ENCODE measurements at places on chromosomes 11 and 22.

- DNase-seq: no peak
These were observed 15.6 kb downstream of the KCNC1 start for GRCh38 chr11:17750013-17750800.

DNA sequence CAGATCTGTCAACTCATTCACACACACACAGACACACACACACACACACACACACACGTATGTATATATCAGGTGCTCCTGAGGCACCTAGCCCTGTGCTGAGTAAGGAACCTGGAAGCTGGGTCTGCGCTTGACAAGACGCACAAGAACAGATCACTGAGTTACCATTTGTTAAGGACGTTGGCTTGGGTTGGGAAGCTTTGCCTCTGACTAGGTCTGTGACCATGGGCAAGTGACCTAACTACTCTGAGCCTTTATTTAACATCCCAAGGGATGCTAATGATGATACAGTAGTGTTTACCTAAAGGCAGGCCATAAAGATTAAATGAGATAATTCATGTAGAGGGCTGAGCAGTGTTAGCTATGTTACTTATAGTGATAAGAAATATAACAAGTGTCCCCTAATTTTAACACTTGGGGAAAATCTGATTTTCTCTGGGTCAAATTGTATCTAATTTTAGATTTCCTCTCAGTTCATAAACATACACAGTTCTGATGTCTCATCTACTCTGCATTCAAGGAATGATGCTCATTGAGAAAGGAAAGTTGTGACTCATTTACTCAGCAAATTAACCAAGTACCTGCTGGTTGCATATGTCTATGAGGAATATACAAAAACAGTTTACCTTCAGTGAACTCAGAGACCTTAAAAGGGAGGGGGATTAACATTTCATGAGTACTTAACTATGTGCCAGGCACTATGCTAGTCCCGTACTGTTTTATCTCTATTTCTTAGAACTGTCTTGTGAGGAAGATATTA is 13.6 kb downstream of the RNF185 start:
- no peak for DNase-seq

DNA sequence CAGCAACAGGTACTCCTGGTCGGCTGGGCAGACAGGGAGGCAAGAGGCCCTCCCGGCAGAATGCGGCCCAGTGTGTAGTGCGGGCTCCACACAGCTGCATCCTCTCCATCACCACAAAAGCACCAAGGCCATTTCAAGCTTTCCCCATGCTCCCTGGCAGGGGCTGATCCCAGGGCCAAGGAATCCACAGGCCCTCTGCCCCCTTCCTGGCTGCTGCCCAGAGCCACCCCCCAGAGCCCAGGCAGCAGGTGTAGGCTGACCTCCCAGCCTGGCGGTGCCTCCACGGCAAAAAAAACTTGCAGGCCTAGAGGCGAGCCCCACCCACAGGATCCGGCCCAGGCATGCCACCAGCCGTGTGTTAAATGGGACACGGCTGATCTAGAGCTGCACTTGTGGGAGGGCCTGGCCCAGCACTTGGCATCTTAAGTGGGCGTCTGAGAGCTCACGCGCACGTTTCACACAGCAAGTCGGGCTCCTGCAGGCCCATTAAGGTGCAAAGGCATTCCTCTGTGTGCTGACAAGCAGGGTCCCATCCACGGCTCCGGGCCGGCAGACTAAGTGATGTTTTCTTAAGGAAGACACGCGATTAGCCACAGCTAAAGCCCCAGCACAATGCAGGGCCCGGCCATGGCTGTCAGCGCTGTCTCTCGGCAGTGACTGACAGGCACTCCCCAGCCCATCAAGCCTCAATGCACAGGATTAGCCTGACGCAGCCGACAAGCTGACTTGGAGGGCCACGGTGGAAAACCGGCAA is 19.8 kb upstream of the GNB1L start:
- DNase-seq: peak; percentile 73

DNA sequence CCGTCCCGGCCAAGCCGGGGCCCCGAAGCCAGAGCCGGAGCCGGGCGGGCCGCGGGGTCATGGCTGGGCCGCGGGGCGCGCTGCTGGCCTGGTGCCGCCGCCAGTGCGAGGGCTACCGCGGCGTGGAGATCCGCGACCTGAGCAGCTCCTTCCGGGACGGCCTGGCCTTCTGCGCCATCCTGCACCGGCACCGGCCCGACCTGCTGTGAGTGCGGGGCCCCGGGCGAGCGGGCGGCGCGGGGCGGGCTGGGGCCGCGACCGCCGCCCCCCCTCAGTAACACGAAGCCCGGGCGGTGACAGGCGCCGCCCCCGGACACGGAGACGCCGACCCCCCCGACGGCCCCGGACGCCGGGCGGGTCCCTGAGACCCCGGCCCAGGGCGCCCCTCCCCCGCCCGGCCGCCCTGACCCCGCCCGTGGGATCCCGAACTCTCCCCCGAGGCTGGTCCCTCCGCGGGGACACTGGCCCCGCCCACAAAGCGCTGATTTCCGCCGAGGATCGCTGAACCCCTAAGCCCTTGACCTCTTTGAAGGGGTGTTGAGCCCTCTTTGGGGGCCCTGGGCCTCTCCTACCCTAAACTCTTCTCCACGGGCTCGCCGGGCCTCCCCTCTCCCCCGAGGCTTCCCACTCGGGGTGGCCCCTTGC is 389 bp downstream of the MICALL1 start:
- peak; percentile 58 for DNase-seq

- no peak for DNase-seq
These were observed 85.0 kb upstream of the SEPTIN5 start for GRCh38 chr22:19629331-19629719.

- DNase-seq: no peak
These were observed 31.6 kb upstream of the HMOX1 start for GRCh38 chr22:35349368-35349703.

DNA sequence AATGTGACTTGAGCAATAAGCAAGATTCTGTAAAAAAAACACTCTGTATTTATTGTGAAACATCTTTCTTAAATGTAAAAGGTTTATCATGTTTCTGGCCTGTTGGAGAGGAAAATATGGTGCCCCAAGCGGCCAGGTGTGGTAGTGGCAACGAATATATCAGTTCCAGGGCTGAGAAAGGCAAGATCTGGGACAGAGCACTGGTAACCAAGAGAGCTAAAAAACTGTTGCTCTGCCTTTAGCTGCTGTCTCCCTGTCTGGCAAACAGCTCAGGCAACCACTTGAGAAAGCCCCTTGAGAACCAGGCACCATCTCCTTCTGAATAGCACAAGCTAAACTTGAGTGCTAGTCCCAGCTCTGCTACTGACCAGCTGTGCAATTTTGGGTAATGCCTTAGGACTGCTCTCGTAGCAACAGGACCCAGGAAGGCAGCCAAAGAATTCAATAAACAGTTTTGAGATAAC is 129.9 kb downstream of the KCNC1 start:
- no peak for DNase-seq

All from CD4-positive, alpha-beta T cell treated with Interleukin-6 for 4 hours (primary cell).